ENCODE measurements at places on chromosomes 13 and 19.

GRCh38 chr13:50847501-50847900, 4.0 kb upstream of the DLEU7 start:
- no peak for DNase-seq

DNA sequence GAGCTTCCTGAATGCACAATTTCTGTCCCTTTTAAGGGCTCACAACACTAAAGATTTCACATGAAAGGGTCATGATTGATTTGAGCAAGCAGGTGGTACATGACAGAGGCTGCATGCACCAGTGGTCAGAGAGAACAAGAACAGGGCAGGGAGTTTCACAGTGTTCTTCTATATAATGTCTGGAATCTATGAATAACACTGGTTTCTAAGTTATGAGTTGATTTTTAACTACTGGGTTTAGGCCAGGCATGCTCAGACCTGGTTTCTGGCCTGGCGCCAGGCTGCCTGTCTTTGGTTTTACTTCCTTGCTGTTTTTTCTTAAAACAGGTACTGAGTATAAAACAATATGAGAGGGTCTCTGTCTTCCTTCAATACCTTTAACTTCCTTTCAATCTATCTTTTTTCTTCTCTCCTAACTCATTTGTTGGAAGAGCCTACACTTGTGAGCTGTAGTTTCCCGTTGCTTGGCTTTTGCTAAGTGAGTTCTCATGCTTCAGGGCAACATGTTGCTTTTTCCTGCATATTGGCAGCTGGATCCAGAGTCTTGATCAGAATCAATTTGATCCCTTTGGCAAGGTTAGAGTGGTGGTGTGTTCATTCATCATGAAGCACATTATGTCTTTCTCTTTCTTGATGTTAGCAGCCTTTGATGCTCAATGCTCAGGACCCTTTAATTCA, 38.5 kb upstream of the FGF14 start:
- DNase-seq: no peak

GRCh38 chr13:51524829-51525566, 59.3 kb upstream of the WDFY2 start:
- DNase-seq: no peak

DNA sequence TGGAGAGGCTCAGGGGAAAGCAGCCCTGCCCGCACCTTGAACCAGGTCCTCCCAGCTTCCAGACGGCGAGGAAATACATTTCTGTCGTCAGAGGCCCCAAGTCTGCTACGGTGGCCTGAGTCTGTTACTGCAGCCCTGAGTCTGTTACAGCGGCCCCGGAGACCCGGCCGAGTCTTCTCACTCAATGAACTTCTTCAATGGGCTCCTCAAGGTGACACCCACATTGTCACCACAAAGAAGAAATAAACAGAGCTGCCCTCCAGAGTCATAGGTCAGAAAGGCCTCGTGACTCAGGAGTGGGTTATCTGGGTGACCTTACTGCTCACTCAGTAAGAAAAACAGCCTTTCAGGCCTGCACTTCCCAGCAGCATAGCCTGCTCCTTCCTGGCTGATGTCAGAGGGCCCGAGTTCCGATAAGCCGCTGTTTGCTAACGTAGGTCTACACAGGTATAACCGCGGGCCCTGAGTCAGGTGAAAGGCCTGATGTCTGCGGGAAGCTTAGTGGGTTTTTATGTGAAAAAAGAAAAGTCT, 66.9 kb upstream of the TM9SF2 start:
- no peak for DNase-seq

DNA sequence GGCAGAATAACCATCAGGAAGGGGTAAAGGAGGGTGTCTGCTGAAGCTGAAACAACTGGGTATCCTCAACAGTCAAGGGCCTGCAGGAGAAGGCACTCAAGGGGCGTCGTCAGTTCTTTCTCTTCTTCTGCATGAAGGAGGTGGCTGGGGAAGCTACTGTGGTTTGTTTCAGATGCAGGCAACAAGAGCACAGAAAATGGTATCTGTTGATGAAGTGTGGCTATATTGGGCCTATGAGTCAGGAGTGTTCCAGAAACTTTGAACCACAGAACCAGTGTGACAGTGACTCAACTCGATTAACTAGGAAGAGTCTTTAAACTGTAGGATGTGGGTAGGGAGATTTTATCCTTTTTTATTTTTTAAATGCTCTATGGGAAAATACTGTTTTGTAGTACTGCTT, 686.3 kb downstream of the FGF9 start:
- no peak for DNase-seq

DNA sequence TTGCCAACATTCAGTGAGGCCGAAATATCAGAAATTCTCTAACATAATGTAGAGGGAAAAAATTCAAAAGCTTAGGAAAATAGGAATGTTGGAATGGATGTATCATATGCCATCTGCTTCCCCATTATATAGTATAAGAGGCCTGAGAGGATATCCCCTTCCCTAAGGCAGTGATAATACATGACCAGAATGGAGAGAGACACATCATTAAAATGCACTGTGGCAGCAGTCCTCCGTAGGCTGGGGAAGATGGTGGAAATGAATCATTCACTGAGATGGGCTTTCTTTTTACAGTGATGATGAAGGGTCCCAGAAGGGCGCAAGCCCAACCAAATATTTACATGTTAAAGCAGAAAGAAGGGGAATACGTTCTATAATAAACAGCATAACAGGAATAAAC, 799.1 kb upstream of the SPRY2 start:
- DNase-seq: no peak

- no peak for DNase-seq
Measured at GRCh38 chr13:105220063-105220462, 1315.4 kb downstream of the EFNB2 start.

DNA sequence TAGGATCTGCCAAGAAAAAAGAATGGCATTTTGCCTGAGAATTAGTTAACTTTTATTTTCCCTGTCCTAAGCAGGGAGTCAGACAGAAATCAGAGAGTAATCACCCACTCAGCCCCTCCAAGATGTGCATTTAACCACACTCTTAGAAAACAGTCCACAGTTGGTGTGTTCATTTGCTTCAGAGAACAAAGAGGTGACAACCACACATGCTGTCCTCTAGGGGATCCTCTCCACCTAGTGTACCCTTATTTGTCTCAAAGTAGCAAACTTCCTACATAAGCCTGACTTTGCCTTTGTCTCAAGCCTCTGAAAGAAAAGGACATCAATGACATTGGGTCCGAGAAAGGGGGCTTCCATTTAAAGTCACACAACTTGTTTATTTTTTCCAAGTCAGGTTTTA, 107.0 kb upstream of the RFC3 start:
- DNase-seq: no peak

DNA sequence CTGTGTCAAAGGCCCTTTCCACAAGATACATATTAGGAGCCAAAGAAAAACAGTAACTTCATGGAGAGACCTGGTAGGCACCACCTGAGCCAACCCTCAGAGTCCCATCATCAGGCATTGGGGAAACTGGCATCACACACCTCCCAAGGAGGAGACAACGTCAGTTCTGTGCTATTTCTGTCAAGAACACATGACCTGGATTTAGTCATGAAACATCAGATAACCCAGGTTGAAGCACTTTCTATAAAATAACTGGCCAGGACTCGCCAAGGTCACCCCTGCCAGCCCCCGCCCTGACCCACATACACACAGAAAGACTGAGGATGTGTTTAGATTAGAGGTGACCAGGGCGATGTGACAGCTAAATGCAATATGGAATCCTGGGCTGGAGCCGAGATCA, 35.6 kb downstream of the COL4A1 start:
- DNase-seq: no peak

DNA sequence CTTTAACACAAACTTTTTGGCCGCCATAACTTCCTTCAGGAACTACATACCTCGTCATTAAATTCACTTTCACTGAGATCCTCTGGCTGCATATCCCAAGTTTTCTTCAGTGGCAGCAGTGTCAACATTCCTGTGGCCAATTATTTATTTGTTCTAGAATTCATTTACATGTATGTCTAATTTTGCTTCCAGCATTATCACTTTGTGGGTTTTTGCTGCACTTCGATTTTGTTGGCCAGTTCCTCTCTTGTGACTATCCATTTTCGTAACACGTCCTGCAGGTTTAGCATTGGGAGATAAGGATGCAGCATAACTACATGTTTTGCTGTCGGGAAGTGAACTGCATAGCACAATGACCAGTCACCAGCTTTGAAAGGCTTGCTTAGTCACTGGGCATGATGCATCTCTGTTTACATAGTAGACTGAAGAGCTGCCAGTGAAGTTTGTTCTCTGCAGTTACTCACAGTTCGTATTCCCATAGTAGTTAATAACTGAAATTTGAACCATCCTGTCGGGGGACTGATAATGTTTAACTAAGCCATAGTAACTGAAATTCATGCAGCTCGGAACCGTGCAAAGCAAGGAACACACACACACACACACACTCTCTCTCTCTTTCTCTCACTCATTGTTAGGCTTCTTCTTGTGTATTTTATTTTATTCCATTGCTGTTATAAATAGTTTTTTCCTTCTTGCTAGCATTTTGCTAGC, 28.3 kb downstream of the ZNF507 start:
- DNase-seq: no peak

- no peak for DNase-seq
Measured at GRCh38 chr13:50404769-50405168, 389.5 kb downstream of the KCNRG start.

DNA sequence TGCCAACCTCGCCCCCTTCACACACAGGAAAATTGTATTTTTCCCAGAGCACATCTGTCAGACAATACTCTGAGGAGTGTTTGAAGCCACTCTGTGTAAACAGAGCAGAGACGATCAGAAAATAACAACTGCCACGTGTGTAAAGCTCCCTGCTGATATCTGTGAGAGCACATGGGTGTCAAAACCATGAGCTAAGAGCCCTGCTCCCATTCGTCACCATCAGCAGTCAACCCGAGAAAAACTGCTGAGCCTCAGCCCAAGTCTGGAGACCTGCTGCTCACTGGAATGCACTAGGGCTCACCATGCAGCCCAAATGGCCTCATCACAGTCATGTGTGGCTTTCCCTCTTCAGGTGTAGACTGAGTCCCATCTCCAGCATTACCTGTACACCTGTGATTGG, 304.1 kb downstream of the FGF14 start:
- no peak for DNase-seq

DNA sequence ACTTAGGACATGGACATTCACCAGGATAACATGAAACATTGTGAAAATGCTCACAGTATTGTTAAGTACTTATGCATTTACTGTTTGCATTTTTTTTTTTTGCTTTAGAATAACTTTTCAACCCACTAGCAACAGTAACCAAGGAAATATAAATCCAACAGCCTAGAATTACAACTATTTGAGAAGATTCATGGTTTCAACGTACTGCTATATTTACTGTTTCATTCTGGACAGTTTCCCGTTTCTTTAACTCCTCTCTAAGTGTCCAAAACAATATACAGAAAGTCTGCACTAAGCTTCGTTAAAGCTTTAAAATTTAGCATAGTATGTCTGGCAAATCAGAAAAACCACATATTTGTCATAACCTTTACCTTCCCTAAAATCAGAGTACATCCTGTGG, 2.7 kb downstream of the SMAD9 start:
- no peak for DNase-seq

DNA sequence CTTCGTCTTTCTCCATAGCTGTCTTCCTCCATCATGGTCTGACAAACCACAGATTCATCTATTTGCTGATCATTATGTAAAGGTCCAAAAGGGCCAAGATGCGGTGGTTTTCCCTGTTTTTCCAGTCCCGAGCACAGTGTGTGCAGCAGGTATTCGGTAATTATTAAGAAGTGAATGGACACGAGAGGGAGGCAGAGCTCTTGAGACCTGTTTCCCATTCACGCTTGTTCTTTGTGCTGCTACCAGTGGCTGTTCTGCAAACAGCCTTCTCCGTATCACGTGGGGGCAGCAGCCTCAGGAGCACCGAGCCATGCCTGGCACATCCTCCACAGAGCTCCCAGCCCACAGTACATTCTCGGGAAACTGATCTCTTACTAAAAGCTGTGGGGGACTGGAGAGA, 50.3 kb downstream of the CCDC70 start:
- no peak for DNase-seq

DNA sequence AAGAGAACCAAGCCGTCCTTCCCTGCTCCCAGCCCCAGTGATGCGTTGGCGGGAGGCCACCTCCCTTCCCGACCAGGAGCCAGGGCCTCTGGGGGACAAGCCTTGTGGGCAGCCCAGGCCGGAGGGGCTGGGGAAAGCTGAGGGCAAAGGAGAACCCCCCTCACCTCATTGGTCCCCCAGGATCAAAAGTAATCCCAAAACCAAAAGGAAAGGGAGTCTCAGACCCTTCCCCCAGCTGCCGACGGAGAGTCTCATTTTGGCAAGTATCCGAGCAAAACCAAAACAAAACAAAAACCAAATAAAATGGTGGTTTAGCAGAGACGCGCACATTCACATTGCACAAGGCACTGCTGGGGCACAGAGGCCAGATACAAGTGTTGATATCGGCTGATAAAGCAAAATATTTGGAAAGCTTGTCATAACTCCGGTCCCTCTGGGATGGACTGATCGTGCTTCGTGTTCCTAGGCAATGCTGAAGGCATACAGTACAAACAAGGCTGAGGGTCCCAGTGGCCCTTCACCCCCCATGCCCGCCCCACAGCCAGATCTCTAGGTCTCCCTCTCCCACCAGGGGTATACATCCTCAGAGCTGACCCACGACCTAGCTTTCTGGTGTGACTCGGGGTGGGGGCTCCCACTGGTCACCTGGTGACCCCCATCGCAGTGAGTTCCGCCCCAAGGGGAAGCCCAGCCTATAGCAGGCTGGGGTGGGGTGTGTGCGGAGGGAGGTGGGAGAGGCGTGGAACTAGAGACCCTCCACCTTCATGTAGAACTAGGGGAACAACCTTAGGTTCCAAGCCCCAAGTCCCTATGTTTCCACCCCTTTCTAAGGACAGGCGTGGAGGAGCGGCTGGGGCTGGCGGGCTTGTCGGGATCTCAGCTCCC, 2.1 kb downstream of the CEBPA start:
- peak; percentile 60 for DNase-seq

- no peak for DNase-seq
Measured at GRCh38 chr13:39269004-39269403, 230.7 kb downstream of the NHLRC3 start.

DNA sequence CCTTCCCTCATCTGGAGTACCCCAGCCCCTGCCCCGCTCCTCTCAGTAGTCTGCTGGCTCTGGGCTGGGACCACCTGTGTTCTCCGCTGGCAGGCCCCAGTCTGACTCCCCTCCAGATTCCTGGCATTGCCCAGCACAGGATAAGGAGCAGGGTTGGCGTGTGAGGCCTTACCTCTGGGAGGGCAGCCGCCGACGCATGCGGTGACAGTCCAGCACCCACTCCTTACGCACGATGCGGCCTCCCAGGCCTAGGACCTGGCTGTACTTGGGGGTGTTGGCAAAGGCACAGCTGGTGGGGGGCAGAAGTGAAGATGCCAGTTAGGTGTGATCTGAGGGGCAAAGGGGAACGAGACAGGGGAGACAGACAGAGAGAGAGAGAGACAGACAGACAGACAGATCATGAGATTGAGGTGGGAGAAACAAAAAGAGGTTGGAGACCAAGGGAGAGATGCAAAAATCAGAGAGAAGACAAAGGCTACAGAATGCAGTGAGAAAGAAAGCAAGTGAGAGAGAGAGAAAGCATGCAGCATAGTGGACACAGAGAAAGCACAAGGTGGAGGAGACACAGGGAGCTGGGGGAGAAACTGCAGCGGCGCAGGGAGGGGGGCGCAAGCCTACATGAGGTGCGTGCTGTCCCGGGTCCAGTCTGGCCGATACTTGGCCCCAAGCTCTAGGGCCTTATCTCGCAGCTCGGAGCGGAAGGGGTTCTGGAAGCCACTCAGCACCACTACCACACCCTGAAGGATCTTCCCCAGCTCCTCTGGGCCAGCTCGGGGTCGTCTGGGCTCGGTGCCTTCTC, 18.6 kb downstream of the ZNF575 start:
- no peak for DNase-seq

- no peak for DNase-seq
Measured at GRCh38 chr19:13281567-13282291, 131.5 kb downstream of the IER2 start.

- no peak for DNase-seq
Measured at GRCh38 chr19:48244281-48244680, 11.4 kb downstream of the CARD8 start.
